Activated CD4-positive, alpha-beta T cell treated with anti-CD3 and anti-CD28 coated beads for 48 hours (primary cell): ENCODE measurements at places on chromosomes 6 and 20.

- no peak for DNase-seq
Measured at GRCh38 chr6:46221222-46221793, 50.5 kb upstream of the ENPP5 start.

GRCh38 chr20:50346374-50347283, 156.0 kb downstream of the CEBPB start:
- no peak for DNase-seq

DNA sequence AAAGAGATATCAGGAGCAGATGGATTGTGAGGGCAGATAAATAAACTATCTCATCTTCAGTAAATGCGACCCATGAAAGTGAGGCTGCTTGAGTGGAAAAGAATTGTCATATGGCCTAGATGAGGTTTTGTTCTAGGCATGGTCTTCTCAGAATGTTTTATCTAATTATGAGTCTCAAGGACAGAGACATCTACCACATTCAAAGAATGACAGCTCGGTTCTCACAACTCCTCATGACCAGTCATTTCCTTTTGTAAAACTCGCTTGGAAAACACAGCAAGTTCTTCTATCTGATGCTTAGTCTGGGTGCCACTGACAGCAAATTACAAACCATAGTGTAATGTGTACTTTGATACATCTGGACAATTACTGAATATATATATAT, 140.5 kb downstream of the CCDC170 start:
- no peak for DNase-seq

DNA sequence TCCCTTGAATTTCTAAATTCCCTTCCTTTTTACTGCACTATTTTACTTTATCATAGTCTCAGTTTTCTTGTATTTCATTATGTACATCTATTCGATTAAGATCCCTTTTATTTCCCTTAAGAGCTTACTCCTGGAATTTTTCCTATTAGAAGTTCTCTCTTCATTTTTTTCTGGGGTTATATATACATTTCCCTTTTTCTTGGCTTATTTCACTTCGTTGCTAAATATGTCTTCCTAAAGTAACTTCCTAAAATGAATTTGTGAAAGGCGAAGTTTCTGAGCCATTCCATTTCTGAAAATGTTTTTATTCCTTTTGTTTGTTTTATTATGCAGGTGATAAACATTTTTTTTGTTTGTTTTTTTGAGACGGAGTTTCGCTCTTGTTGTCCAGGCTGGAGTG, 5.9 kb upstream of the CD109 start:
- no peak for DNase-seq

DNA sequence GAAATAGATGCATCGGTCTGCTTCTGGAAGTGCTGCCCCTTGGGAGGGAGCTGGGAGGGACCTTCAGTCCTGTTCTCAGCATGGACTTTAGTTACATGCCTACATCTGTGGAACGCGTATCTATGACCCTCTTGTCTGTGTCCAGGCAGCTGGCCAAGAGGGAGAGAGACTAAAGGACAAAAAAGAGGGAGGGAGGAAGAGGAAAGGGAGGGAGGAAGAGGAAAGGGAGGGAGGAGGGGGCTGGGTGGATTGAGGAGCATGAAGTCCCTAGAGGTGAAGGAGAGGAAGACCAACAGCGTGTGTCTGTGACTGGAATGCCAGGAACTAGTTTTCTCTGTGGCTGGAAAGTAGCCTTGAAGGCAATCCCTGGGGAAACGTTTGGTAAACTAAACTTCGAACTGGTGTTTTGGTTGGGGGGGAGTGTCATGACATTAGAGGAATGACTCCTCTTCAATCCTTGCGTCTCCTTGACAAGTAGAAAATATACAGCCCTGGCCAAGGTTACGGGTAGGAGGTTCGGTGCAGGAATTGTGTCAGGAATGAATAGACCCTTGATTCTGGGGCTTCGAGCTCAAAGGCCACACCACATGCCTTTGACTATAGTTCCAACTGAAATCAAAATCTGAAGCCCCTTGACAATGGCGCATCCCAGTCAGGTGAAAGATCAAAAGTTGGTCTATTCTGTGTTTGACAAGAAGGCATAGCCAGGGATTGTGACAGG, 52.0 kb upstream of the PLEKHG1 start:
- no peak for DNase-seq

- no peak for DNase-seq
Measured at GRCh38 chr6:127980996-127981395, 80.1 kb upstream of the THEMIS start.

DNA sequence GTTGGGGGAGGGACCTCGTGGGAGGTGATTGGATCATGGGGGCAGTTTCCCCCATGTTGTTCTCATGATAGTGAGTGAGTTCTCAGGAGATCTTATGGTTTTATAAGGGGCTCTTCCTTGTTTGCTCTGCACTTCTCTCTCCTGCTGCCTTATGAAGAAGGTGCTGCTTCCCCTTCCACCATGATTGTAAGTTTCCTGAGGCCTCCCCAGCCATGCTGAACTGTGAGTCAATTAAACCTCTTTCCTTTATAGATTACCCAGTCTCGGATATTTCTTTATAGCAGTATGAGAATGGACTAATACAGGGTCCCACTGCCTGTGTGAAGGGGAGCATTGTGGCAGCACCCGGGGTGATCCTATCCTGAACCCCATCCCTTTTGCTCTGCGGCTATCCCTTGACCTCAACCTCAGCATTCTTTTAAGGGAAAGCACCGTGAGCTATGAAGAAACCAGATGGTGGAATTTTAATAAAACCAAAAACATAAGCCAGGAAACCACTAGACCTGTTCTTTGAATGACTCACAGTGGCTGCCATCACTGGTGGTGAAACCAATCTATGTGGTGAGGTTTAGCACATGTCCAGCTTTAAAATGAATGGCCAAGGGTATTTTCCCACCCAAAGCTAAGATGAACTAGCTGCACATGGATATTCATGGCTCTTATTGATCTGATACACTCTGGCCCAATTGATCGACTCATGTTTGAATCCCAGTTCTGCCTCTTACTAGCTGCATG, 62.2 kb downstream of the ZDHHC14 start:
- DNase-seq: peak; percentile 15

DNA sequence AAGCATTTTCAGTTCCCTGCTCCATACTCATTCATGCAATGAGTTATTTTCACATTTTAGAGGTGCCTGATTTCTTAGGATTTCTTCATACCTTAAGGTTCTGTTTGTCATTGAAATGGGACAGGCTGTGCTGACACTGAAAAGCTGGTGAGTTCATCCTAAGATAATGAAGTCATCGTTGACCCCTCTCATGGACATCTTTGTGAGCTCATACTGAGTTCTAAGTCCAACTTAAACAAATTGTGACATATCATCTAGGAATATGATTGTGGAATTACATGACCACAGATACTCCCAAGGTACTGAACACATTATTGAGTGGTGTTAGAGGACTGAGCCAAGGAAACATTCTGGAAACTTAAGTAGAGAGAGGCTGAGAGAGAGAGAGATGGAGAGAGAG, 224.8 kb upstream of the JAG1 start:
- no peak for DNase-seq

DNA sequence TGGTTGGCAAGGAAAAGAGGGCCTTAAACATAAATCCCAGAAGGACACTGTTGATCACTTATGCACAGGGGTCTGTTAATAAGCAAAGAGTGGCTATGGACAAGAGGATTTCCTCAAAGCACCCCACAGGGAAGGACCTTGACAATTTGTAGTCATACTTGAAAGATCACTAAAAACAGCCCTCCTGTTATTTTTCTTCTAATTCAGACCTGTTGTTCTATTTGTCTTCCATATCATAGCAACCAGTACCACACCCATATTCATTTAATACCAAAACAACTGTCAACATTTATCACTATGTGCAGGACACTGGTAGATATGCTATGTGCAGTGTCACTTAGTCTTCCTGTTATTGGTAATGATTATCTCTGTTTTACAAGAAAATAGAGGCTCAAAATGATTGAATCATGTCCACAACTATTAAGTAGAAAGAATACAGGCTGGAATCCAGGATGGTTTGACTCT, 3.2 kb upstream of the DYNLRB1 start:
- DNase-seq: no peak

GRCh38 chr6:31592396-31592771, 422 bp downstream of the NCR3 start:
- DNase-seq: no peak

GRCh38 chr6:79717989-79718388, 86.9 kb downstream of the SH3BGRL2 start:
- no peak for DNase-seq

DNA sequence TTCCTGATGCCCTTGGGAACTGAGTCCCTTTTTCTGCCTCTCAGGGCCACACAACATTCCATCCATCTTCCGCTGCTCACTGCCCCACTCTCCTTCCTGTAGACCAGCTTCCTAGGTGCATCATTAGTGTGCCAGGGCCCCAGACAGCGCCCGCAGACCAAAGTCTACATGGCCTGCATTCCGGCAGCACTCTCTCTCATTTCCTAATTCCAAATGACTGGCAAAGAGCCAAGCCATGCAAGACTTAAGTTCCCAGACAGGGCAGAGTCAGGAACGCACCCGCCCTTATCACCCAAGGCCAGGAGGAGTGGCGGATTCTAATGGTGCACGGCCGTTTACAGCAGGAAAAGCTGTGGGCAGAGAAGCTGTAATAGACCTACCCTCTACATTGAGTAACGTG, 159.8 kb upstream of the ARID1B start:
- no peak for DNase-seq

GRCh38 chr6:44738601-44739146, 351.2 kb downstream of the CDC5L start:
- no peak for DNase-seq

DNA sequence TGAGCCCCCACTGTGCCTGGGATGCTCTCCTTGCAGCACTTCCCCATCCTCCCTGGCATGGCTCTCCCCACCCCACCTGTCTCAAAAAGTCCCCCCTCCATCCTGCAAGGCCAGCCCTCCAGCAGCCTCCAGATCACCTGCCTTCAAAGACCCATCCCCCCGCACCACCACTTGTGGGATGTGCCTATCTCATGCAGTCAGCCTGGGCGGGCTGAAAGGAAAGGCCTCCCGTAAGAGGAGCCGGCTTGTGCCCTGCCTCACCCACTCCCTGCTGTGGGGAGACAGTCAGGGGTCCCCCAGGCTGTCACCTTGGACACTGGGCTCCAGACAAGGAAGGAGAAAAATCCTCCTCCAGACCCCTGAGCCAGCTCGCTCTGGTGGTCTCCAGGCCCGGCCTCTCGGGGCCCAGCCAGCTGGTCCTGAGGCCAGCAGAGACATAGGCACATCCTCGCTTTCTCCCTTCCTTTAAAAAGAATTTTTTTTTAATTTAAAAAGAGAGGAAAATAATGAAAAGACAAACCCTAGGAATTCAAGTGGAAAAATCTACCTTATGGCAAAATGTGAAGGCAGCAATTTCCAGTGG, 77.3 kb downstream of the GRM4 start:
- no peak for DNase-seq

DNA sequence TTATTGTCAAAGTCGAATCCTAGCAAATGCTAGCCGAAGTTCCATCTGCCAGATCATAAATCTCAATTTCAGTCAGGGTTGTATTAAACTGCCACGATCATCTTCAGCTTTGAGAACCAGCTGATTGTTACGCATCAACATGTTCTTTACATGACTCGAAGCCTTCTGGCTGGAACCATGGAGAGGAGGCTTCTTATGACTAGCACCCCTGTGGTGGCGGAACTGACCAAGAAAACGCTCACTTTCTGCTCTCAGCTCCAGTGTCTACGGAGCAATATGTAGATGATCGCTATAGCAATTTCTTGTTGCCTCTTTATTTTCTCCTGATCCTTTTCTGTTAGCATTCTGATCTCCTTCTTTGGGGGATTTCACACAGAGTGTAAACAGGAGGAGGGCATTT, 479.4 kb upstream of the SLC35B3 start:
- DNase-seq: no peak

GRCh38 chr6:52243282-52243893, 912 bp downstream of the IL17F start:
- no peak for DNase-seq

GRCh38 chr20:56974499-56975250, 291.8 kb downstream of the BMP7 start:
- peak; percentile 41 for DNase-seq

GRCh38 chr6:82144007-82144851, 103.3 kb downstream of the IBTK start:
- DNase-seq: no peak
